ENCODE measurements at places on chromosomes 3 and 15. TPM values are rescaled to one million over a fixed set of nuclear protein-coding genes. Genes with fewer than 3 reads are reported as not detected.
A peak's percentile ranks its signal among the peaks of the same experiment; 100 is the strongest.

Gene ZSCAN2
- total RNA-seq = 4.4 TPM

Gene ASB7
- total RNA-seq = 24.8 TPM

DNA sequence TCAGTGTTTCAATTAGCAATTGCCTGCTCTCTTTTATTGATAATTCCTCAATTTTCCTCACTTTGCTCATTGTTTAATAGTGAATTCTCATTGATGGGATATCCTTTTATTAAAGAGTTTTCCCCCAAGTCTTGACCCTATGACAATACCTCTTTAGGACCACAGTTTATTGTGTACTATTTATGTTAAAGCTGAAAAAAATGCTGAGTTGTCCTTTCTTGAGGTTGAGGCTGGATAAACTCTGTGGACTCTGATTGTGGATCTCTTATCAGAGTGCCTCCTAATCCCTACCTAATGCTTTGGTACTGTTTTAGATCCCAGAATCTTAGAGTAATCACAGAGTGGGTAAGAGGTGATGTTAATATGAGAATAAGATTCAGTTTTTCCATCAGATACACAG, 416.3 kb upstream of the GBE1 start:
- DNase-seq = no peak

- no peak for DNase-seq
These were observed 16.7 kb upstream of the WNT7A start for GRCh38 chr3:13896473-13897154.

- DNase-seq = no peak
These were observed 15.7 kb upstream of the TM2D3 start for GRCh38 chr15:101667881-101668280.

DNA sequence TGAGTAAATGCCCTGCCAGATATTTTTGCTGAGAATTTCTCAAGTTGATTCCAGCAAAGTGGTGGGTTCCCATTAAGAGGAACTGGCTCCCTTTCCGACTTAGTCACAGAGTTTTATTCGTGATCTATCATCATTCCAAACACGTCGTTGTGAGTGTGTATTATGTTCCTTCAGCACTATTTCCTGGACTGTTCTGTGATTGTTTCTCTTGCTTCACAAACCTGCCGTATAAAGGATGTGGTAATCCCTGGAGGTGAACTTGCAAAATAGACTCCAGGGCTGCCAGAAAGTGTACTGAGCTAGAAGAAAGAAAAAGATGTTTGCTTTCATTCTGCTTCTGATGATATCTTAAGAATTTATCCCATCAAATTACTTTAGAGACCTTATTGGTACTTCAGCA, 14.5 kb upstream of the CAPN3 start:
- no peak for DNase-seq

- no peak for DNase-seq
These were observed 28.5 kb downstream of the TMEM212 start for GRCh38 chr3:171871392-171872274.

Gene CCDC14
- total RNA-seq = 59.5 TPM

GRCh38 chr3:97009427-97010019, 195.1 kb downstream of the EPHA6 start:
- no peak for DNase-seq

GRCh38 chr15:91547356-91547755, 306.2 kb upstream of the SLCO3A1 start:
- no peak for DNase-seq

GRCh38 chr15:77518458-77518857, 97.8 kb downstream of the HMG20A start:
- DNase-seq = no peak

GRCh38 chr15:100248236-100248635, 93.5 kb downstream of the ADAMTS17 start:
- DNase-seq = peak; percentile 13

DNA sequence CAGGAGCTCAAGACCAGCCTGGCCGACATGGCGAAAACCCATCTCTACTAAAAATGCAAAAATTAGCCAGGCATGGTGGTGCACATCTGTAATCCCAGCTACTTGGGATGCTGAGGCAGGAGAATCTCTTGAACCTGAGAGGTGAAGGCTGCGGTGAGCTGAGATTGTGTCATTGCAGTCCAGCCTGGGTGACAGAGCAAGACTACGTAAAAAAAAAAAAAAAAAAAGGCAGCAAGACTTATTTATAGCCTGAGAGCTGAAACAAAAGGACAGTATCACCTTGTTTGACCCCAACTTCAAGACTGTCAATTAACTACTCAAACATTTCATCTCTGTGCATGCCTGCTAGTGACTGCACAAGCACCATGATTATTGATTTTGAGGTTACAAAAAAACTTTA, 478.9 kb upstream of the GBE1 start:
- no peak for DNase-seq

DNA sequence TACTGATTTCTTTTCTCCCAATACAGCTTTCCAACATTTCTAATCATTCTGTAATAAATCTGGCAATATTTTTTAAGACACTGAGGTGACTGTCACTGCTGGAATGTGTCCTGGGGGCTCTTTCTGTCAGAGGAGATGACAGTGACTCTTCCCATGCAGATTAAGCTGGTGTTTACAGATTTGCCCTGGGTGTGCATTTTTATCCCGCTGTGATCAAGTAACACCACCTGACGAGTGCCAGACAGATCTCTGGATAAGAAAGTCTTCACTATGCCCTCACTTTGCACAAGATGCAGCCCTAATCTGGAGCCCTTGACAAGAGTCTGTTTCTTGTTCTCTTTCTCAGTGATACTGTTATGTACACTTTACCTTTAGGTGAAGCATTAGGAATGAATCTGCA, 477.7 kb downstream of the ZIC1 start:
- no peak for DNase-seq

- DNase-seq = no peak
These were observed 132.5 kb downstream of the CMSS1 start for GRCh38 chr3:99949956-99950670.

GRCh38 chr3:123834631-123835030, 49.5 kb downstream of the MYLK start:
- no peak for DNase-seq

Gene CCR8
- total RNA-seq = not detected

Data from Peyer's patch (tissue), 4 donors.